ENCODE measurements at places on chromosomes 7 and 10.

DNA sequence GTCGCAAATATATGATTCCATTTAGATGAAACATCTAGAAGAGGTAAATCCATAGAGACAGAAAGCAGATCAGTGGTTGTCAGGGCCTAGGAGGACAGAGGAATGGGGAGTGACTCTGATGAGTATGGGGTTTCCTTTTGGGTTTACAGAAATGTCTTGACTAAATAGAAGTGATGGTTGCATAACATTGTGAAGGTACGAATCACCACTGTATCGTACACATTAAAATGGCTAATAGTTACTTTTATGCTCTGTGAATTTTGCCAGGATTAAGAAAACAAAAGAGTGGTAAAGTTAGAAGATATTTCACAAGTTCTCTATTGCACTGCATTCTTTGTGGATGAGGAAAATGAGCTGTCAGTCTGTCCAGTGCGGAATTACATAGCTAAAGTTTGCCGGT, 407.4 kb downstream of the KCNMA1 start:
- peak; percentile 69 for DNase-seq

- peak; percentile 66 for DNase-seq
Observed at GRCh38 chr7:102147008-102147407, 139.7 kb upstream of the SH2B2 start.

DNA sequence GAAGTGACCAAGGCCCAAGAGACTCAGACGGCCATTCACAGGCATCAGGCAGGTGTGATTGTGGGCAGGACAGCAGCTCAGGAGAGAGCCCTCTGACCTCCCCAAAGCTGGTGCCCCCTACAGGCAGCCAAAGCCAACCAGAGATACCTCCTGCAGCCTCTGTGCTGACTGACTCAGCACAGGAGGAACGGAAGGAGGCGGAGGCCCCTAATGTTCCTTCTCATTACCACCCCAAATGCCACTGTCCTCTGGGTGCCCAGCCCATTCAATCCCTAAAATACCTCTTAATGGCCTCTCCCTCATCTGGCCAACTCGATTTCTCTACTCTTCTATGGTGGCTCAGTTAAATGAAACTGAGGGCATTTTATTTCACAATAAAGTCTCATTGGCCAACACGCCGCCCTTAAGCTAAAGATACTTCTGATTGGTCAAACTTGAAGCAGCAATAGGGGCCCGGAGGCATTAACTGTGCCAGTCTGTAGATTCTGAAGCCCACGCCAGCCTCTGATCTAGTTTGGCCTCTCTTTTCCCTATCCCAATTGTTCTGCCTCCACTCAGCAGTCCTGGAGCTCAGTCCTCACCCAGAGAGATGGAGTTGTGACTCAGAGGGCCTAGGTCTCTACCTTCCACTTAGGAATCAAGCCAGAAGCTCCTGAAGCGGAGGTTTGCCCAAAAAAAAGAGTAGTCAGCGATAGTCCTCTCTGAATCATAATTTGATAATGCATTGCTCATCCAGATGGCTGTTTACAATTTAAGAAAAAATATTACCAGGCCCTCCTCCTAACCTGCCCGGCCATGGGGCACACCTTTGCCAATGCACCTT, 1.2 kb downstream of the CYREN start:
- DNase-seq: peak; percentile 54

DNA sequence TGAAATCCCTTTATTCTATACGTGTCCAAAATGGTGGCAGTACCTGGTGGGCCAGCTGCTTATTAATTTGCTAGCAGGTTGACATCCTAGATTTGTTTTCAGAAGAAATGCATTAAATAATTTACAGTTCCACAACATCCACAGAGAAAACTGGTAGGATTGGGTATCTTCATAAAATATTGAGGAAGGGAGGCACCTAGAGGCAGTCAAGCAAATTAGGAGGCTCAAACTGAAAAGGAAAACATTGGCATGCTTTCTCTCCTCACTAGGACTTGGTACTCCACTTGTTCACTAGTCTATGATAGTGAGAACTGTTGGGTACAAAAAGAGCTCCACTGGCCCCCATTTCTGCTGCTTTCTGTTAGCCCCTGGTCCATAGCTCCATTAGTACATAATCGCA, 18.3 kb upstream of the LRGUK start:
- no peak for DNase-seq

DNA sequence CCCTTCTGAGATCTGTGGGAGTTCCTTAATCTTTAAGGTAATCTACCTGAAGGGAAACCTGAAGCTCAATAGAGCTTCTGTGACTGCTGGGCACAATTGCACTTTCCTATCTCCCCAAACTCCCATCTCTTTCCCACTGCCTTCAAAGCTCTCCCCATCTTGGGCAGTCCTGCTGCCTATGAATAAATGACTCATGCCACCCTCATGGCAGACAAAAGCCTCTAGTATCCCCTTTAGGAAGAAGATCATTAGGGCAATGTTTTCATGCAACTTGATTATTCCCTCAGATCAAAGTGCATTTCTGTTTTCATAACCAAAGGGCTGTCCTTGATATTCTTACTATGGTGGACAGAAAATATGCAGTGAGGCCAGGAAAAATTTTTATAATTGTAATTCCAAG, 704.9 kb upstream of the LRRN3 start:
- DNase-seq: no peak

GRCh38 chr7:50314836-50315592, 10.5 kb downstream of the IKZF1 start:
- no peak for DNase-seq

DNA sequence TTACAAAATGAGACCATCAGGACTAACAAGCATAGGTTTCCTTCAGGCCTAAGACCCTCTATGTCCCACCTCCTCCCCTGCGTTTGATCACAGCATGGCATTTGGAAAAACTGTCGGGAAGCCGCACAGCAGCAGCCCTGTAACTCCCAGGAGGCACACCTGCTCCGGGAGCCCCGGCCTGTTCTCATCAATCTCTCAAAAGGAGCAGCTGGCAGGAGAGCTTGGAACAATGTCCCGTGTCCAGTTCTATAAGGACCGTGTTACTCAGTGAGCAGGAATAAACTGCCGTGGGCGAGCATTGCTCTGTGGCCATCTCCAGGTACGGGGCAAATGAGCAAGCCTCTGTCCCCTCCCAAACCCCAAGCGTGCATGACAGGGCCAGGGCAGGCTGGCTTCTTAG, 236.9 kb downstream of the SFMBT2 start:
- no peak for DNase-seq

GRCh38 chr7:96416116-96416515, 94.2 kb upstream of the SLC25A13 start:
- no peak for DNase-seq

- DNase-seq: no peak
Observed at GRCh38 chr7:90892213-90892612, 296.1 kb downstream of the CDK14 start.

DNA sequence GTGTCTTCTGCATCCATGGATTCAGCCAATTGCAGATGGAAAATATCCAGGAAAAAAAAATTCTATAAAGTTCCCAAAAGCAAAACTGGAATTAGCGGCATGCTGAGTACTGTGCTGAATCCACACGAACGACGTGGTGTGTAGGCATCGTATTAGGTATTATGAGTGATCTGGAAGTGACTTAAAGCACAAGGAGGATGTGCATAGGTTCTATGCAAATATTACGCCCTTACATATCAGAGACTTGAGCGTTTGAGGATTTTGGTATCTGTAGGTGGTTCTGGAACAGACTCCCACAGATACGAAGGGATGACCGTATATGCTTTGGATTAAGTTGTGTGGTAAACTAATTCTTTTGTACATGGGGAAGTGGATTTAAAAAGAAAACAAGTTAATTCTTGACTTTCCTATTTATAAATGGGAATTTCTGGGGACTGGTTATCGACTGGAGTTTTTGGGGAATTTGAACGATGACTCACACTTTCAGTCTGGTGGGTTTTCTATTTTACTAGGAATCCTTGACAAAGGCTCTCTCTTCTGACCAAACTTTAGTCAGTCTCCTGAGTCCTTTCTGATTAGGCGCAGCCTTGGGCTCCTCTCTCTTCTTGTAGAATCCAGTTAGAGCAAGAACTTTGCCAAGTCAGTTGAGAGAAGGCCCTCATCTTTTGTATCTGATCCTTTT, 5.4 kb upstream of the NUB1 start:
- DNase-seq: no peak

Data from astrocyte (in vitro differentiated cells and primary cell).